Fibroblast of skin of scalp (primary cell): ENCODE measurements at places on chromosomes 2 and 18.

DNA sequence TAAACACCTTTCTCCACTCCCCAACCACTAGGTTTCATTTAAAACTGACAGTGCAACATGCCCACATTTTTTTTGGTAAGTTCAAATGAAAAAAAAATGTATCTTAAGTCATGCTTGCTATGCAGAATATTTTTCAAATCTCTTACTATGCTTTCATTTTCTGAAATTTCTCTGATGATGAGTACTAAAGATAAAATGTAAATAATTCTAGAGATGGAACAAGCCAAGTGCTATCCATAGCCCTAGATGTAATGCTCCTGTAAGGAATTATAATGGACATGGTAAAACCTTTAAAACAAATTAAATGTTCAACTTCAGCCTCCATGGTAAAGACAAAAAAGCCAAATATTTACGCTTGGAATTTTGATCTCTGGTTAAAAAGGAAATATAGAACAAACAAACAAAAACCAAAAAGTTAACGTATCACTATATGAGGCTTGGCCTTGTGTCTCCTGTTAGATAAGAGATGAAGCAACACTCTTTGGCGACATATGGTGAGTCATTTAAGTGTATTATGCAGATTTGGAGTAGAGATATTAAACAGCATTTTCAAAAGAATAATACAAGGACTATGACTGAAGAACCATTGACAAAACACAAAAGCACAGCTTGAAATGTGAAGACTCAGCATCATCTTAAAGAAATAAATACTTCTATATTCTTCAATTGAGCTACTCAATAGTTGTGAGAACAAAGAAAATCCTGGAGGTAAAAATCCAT lies 392.0 kb upstream of the LYPD1 start:
- peak; percentile 56 for DNase-seq

GRCh38 chr2:28248511-28248910 lies 144.1 kb upstream of the FOSL2 start:
- no peak for DNase-seq

DNA sequence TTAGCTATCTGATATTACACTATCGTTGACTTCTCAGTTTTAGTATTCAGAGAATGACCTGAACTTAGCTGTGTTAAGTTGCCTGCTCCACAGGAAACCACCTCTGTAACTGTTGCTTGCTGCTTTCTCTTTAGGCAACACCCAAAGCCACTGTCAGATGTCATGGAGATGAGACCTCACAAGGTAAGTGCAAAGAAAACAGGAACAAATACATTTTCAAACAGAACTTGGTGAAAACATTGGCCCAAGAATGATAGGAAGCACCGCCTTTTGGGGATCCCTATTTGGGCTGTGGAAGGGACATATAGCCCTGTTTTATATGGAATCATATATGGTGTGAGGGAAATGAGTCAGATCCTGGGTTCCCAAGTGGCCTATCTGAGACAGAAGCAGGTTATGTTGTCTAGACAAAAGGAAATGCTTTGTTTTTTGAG lies 143.4 kb downstream of the UBE2E3 start:
- peak; percentile 64 for DNase-seq

DNA sequence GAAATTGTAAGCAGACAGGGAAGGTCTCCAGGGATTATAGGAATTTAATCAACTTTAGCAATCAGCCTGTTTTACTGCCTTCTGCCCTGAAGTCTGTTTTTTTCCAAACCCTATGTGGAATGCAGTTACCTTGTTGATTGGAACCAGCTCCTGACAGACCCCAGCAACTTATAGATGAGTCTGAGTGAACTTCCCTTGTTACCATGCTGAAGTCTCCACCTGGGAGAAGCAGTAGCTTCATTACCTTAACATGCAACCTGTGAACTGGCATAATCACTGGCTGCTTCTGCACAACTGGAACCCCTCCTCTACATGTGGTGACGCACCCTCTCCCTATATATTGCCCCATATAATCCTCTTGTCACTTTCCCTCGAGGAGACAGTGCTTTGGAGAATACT lies 226.3 kb upstream of the SPOPL start:
- DNase-seq = no peak
